ENCODE measurements at places on chromosomes 12 and 14.

GRCh38 chr14:96576937-96577336, 74.8 kb downstream of the PAPOLA start:
- H3K4me1 ChIP-seq = peaks cover 5% of the 10 kb centered on the region
- H3K27ac ChIP-seq = no peak overlapping the region
- no peak for DNase-seq
- H3K27me3 ChIP-seq = no peaks in the 10 kb centered on the region
- H3K4me3 ChIP-seq = no peak overlapping the region

GRCh38 chr14:101444116-101444515, 117.2 kb upstream of the DIO3 start:
- H3K4me1 ChIP-seq = peaks cover 28% of the 10 kb centered on the region
- H3K4me3 ChIP-seq = no peak overlapping the region
- H3K27me3 ChIP-seq = peaks cover 96% of the 10 kb centered on the region
- DNase-seq = no peak

DNA sequence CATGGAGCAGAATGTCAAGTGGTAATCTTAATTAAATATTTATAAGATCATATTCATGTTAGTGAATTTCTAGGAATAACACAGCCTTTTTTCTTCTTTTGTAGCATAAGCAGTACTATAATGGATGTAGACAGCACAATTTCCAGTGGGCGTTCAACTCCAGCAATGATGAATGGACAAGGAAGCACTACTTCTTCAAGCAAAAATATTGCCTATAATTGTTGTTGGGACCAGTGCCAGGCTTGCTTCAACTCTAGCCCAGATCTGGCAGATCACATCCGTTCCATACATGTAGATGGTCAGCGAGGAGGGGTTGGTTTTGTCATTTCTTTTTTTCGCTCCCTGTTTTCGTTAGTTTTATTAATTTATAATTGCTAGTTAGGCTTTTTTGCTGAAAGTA, 23.1 kb downstream of the AEBP2 start:
- no peak for DNase-seq
- peaks cover 15% of the 10 kb centered on the region for H3K36me3 ChIP-seq
- H3K27me3 ChIP-seq = no peaks in the 10 kb centered on the region
- no peak overlapping the region for H3K27ac ChIP-seq
- no peak overlapping the region for H3K4me3 ChIP-seq

DNA sequence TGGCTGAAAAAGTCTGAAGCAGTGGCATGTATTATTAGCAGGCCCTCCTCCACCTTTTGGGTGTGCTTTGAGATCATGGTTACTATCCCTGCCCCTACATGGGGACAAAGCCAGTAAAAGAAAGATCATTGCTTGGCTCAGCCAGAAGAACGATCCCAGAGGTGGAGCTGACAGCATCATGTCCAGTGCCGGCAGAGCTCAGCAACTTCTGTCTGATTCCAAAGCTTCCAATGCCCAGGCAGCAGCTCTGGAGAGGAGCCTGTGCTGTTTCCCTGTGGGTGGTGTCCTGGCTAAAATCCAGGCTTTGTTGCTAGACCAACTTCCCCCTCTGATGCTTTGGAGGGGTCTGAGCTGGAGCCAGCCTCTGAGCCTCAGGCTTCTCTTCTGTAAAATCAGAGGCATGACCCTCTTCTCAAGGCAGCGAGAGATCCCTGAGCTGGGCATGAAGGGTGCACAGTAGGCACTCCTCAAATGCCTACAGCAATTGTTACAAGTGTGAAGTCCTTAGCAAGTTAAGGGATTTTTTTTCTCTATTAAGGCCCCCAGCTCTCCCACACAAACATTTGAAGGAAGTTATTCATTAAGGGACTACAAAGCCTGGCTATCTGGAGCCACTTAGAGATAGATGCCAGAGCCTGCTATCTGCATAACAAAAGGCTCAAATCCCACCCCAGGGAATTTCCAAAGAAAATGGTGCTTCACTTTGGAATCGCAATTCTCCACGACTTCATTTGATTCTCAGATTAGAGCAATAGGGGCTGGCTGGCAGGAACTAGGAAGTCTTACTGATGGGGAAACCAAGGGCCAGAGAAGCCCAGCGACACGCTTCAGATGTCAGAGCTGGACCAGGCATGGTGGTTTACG, 10.9 kb upstream of the GSC start:
- H3K36me3 ChIP-seq = no peaks in the 10 kb centered on the region
- H3K27me3 ChIP-seq = peaks cover 30% of the 10 kb centered on the region
- no peak overlapping the region for H3K4me3 ChIP-seq
- peaks cover 2% of the 10 kb centered on the region for H3K4me1 ChIP-seq

- H3K36me3 ChIP-seq = no peaks in the 10 kb centered on the region
- no peak for DNase-seq
- no peak overlapping the region for H3K4me3 ChIP-seq
- no peak overlapping the region for H3K27ac ChIP-seq
Observed at GRCh38 chr14:72619881-72620280, 274.0 kb downstream of the DPF3 start.

GRCh38 chr12:120846721-120847120, 57.4 kb downstream of the SPPL3 start:
- no peaks in the 10 kb centered on the region for H3K27me3 ChIP-seq
- H3K4me1 ChIP-seq = peaks cover 60% of the 10 kb centered on the region
- no peak for DNase-seq
- H3K4me3 ChIP-seq = no peak overlapping the region
- H3K36me3 ChIP-seq = no peaks in the 10 kb centered on the region

DNA sequence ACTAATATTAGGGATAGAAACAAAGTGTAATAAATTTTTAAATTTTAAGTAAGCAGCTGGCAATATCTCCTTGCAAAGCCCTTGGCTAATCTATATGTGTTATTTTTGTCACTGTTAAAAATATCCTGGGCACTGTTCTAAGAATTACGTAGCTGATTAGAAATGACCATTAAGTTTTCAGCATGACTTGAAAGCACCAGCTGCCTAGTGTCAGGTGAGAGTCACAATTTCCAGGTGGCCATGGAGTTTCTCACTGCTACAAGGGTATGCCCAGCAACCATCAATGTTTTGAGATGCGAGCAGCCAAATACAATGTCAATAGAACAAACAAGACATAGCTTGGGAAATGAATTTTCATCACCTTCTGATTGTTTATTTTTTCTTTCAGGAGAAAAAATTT, 23.3 kb upstream of the GYS2 start:
- no peak overlapping the region for H3K27ac ChIP-seq
- no peak overlapping the region for H3K4me3 ChIP-seq
- no peak for DNase-seq
- H3K27me3 ChIP-seq = no peaks in the 10 kb centered on the region
- no peaks in the 10 kb centered on the region for H3K4me1 ChIP-seq
- peaks cover 13% of the 10 kb centered on the region for H3K36me3 ChIP-seq

DNA sequence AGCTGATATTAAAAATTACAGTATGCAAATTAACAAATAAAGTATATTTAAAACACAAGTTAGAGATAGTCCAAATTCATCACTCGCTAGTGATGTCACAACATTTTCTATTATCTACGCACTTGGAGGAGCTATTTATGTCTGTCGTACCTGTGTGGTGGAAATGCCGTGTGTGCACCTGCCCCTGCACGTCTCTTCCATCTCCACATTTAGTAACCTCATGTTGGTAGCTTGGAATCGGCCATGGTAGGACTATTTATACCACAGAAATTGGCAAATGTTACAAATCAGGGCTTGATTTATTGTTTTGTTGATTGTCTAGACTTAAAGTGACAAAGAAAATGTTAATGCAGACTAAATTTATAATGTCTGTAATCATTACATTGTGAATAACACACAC, 62.6 kb upstream of the NTF3 start:
- no peak overlapping the region for H3K4me3 ChIP-seq
- no peak overlapping the region for H3K27ac ChIP-seq
- no peaks in the 10 kb centered on the region for H3K4me1 ChIP-seq
- H3K27me3 ChIP-seq = no peaks in the 10 kb centered on the region
- no peaks in the 10 kb centered on the region for H3K36me3 ChIP-seq

- no peaks in the 10 kb centered on the region for H3K4me1 ChIP-seq
- H3K27me3 ChIP-seq = no peaks in the 10 kb centered on the region
- H3K36me3 ChIP-seq = peaks cover 6% of the 10 kb centered on the region
- DNase-seq = no peak
- H3K27ac ChIP-seq = no peak overlapping the region
Observed at GRCh38 chr14:28983279-28983678, 216.7 kb downstream of the FOXG1 start.

DNA sequence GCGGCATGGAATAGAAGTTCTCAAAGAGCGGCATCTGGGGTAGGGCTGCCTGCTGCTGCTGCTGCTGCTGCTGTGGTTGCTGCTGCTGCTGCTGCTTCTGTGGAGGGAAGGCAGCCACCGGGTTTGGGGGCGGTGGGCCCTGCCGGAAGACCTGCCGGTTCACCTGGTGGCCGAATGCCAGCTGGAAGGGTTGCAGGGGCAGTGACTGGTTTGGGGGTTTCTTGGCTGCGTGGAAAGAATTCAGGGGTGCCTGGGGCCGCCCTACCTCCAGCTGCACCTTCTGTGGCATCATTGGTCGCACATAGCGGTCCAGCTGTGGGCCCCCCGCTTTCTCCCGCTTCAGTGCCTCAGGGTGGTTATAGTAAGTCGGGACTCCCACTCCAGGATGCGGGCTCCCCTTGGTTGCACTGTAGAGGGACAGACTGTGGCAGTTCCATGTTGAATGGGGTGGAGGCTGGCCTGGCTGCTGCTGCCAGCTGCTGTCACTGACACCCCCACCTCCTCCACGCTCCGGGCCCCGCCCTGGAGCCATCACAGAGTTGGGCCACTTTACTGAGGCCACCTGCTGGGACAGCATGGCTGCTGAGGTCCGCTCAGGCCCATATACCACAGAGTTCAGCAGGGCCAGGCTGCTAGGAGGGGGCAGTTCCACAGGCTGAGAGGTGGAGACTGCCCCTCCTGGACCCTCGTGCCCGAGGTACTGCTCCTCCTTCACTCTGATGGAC, 25.2 kb upstream of the PNMA1 start:
- peaks cover 14% of the 10 kb centered on the region for H3K36me3 ChIP-seq
- no peak overlapping the region for H3K4me3 ChIP-seq
- no peak overlapping the region for H3K27ac ChIP-seq
- DNase-seq = no peak
- H3K27me3 ChIP-seq = no peaks in the 10 kb centered on the region

- no peaks in the 10 kb centered on the region for H3K27me3 ChIP-seq
- H3K36me3 ChIP-seq = no peaks in the 10 kb centered on the region
- no peak for DNase-seq
- H3K4me1 ChIP-seq = no peaks in the 10 kb centered on the region
Observed at GRCh38 chr14:33930439-33930838, 20.4 kb downstream of the EGLN3 start.

DNA sequence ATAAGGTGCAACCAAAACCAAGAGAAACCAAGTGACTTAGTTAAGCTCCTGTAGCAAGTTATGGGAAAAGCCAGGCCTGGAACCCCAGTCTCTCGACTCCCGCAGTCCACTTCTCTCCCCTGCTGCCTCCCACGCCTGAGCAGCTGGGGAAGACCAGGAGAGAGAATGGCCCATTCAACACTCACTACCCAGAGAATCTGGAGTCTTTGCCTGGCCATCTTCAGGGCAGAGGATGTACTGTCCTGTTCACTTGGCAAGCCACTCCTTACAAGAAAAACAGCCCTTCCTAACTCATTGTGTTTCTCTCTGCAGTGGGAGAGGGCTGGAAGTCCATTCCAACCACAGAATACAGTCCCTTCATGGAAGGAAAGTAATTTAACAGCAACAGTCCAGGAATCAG, 1.8 kb downstream of the PITPNM2 start:
- no peak for DNase-seq
- H3K27me3 ChIP-seq = no peaks in the 10 kb centered on the region
- H3K4me3 ChIP-seq = peak overlapping the region; percentile 72
- peaks cover 28% of the 10 kb centered on the region for H3K4me1 ChIP-seq
- peak overlapping the region; percentile 80 for H3K27ac ChIP-seq

DNA sequence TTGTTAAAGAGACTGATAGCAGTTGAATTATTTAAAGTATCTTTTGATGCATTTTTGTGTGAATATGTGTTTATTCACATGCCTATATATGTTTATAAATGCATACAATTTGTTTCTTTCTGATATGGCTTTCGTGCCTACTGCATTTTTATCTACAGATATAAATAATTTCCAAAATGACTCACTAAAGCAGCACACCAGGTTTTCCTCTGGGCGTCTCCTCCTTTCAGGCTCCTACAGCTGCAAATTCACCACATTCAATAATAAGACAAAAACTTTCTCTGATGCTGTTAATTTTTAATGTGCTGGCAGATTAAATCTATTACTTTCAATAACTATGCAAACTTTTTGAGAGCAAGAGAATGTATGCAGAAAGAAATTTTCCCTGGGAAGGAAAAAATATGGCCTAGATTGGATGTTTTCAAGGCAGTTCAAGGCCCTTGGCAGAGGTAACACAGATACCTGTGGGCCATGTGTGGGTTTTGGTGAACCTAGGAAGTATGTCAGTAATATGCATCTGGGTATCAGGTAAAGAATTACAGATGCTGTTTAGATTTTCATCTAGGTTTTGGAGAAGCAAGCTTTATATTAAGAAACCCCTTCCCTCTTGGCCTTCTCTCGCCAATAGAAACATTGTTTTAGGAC, 381.8 kb downstream of the EGLN3 start:
- no peaks in the 10 kb centered on the region for H3K36me3 ChIP-seq
- no peaks in the 10 kb centered on the region for H3K4me1 ChIP-seq
- no peak overlapping the region for H3K4me3 ChIP-seq
- H3K27ac ChIP-seq = no peak overlapping the region
- no peak for DNase-seq

GRCh38 chr12:103241184-103241583, 254.6 kb downstream of the C12orf42 start:
- no peaks in the 10 kb centered on the region for H3K36me3 ChIP-seq
- DNase-seq = no peak
- no peak overlapping the region for H3K27ac ChIP-seq
- H3K4me3 ChIP-seq = no peak overlapping the region

Measured in activated T-cell treated with anti-CD3 and anti-CD28 coated beads, Interleukin-2, amount 50 U/mL, for 72 hours (primary cell).